Activated CD8-positive, alpha-beta memory T cell treated with anti-CD3 and anti-CD28 coated beads for 1 hour (primary cell): ENCODE measurements at places on chromosomes 11 and 22.

GRCh38 chr22:48855593-48856307 is 971.9 kb downstream of the BRD1 start:
- DNase-seq: no peak

GRCh38 chr11:10318527-10318802 is 13.6 kb downstream of the ADM start:
- DNase-seq: no peak

DNA sequence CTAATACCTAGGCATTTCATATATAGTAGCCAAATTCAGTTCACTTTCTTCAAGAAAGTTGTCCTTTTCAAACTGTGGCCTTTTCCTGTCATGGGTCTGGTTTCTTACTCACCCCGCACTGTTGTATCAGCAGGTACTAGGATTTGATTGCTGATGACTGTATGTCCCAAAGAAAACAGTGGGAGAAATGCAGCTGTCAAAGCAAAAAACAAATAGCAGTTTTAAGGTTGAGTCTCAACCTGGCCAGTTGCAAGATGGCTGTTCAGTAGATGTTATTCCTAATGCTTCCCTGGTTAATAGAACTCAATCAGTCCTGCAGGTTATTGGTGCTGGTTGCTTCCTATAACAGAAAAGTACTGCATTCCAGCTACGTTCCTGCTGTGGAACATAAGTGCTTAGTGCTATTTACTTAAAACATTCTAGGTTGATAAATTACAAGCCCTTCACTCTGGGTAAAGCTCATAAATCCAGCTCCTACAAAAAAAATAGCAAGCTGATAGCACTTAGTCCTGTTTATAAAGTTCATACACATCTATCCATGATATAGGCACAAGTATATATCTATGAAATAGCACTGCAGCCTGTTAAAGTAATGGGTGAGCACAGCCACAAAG is 26.6 kb downstream of the NF2 start:
- DNase-seq: no peak

DNA sequence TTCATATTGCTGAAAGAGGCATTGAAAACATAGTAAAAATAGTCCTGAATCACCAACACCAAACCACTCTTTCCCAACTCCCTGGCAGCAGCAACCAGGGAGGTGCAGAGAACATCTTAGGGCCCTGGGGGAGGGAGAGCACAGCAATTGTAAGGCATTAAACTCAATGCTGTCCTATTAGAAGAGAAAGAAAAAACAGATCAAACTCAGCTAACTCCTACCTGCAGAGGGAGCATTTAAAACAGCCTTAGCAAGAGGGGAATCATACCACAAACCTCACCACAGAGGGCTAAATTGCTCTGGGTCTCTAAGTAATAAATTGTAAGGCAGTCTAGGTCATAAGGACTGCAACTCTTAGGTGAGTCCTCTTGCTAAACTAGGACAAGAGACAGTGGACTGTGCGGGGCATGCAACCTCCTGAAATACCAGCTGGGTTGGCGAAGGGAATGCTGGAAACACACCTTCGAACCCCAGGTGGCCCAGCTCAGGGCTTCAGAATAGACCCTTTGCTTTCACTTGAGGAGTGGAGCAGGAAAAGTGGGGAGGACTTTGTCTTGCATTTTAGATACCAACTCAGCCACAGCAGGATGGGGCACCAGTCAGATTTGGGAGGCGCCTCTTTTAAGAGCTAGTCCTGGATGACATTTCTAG is 697.1 kb upstream of the FAT3 start:
- DNase-seq: no peak

DNA sequence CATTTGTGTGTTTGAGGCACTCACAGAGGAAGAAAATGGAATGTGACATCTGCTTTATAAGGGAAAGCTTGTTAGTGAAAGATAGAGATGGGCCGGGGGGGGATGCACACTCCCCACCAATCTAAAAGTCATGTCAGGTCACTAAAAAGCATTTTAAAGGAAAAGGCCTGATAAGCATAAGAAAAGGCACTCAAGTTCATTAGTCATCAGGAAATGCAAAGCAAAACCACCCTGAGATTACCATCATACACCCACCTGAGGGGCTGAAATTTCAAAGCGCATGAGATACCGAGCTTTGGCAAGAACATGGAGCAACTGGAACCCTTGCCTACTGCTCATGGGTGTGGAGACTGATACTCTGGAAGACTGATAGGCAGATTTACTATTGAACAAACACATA is 77.9 kb upstream of the ANO1 start:
- no peak for DNase-seq

DNA sequence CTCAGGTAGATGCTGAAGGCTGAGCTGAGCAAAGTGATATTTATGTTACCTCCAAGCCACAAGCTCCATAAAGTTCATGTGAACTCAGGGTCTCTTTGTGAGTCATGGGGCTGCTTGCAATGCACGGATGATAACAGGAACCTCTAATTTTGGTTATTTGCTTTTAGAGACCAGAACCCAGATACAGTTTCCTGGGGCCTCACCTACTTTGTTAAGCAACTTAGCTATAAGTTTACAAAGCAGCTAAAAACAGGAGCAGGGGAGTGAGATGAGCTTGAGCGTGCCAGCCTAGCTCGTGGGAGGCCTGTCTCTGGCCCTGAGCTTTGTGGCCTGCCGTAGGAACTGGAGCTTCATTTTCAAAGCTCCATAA is 29.2 kb downstream of the SREBF2 start:
- peak; percentile 18 for DNase-seq

DNA sequence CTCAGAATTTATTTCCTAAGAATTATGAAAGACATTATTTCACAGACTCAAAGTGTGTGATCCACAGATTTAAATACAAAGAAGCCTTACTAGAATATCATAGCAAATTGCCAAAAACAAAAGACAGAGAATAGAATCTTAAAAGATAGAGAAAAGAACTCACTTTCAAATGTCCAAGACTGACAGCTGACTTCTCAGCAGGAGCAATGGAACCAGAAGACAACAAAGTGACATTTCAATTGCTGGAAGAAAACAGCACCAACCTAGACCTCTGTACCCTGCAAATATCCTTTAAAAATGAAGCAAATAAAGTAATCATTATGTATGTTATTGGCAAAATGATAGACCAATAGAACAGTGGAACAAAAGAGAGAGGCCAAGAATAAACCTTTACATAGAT is 109.2 kb downstream of the TTC17 start:
- no peak for DNase-seq

GRCh38 chr22:38860283-38861169 is 11.5 kb downstream of the CBX6 start:
- no peak for DNase-seq

- no peak for DNase-seq
These were observed 148.7 kb upstream of the PGR start for GRCh38 chr11:101278286-101278685.
